ENCODE measurements at places on chromosomes 12 and 14.

DNA sequence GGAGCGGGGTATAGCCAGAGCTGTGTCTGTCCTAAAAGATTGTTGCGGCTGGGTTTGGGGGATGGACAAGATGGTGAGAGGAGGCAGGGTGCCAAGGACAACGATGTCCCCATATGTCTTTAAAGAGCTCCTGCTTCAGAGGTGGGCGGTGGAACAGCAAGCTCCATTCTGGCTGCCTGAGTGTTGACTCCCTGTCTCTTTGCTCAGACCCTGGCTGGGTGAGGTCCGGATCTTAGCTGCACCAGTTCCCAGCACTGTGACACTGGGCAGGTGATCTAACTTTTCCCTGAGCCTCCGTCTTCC, 8.3 kb upstream of the WSCD2 start:
- DNase-seq = no peak

DNA sequence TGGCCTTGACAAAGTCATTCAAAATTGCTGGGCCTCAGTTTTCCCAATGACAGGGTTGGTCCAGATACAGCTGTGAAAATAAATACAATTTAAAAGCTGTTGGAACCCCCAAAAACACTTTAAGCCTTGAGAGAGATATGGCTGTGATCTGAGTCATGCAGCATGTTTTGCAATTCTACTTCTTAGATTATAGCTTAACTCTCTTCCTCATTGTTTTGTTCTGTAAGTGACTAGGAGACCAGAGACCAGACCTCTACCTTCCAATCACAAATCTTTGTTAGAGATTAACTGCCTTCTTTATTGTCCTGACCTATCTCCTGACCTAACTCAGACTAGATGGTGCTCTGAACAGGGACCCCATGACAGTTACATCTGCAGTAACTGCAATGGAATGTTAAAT, 198.1 kb downstream of the STXBP6 start:
- no peak for DNase-seq

DNA sequence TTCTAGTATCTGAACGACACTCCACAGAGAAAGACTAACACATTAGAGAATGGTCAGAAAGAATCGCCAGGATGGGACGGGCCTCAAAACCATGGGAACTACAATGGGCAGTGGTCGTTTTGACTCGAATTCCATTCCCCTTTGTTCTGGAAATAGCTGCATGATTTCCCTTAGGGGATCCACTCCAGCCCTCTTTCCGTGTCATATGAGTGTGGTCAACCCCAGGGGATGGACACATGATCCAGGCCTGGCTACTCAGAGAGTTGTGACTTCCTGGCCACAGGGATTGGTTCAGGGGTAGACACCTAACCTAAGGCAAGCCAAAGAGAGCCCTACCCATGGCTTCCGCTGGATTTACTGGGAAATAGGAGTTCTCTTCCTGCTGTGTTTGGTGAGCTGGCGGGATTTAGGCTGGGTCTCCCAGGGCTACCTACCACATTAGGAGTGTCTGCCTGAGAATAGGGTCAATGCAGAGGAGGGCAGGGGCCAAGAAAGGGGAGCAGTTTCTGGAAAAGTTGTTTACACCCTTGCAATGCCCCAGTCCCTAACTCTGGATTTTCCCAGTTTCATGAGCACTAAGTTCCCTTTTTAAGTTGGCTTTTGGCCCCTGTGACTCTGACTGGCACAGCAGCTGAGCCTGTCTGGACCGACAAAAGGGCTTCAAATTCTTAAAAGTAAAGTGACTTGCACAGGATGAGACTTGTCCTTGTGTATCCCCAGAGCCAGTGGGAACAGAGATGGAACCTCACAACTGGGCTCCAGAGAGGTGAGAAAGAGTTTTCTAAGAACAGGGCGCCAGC, 28.1 kb upstream of the GPATCH2L start:
- DNase-seq = no peak

DNA sequence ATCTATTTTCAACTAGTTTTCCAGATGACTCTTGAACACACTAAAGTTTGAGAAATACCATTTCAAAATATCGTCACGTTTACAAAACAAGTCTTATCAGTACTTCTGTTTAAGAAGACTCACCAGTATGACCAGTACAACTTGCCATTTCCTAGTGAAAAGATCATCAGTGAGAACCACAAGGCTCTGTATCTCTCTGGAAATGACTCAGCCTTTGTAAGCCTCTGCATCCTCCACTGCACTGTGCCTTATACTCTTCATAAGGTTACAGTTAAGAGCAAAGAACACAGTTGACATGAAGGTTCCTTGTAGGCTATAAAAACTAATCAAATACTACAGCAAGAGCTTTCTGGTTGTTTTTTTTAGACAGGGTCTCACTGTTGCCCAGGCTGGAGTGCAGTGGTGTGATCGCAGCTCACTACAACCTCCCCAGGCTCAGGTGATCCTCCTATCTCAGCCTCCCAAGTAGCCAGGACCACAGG, 5.7 kb upstream of the VTI1B start:
- no peak for DNase-seq

DNA sequence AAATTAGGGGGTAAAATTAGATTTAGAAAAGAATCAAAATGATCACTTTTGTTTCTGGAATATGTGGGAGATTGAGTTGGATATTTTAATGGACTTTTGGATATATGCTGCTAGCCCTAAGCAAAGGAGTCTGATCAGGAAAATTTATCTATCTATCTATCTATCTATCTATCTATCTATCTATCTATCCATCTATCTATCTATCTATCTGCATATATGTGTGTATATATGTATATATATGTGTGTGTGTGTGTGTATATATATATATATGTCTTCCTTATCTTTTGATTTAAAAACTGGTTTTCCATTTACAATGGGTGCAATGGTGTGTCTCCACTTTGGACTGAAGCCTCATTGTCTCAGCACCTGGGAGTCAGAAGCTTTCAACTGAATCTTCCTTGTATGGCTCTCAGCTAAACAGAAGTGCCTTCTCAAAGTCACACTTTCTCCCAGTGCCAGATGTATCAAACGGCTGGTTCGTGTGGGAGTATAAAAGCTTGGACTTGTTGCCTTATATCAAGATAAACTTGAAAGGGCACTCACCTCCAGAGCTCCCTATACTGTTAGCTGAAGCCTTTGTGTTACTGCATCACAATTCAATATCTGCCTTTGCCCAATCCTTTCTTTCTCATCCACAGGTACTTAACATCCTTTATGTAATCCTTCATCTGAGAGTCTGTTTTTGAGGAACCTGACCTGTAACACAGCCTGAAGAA, 31.6 kb upstream of the CD69 start:
- no peak for DNase-seq

DNA sequence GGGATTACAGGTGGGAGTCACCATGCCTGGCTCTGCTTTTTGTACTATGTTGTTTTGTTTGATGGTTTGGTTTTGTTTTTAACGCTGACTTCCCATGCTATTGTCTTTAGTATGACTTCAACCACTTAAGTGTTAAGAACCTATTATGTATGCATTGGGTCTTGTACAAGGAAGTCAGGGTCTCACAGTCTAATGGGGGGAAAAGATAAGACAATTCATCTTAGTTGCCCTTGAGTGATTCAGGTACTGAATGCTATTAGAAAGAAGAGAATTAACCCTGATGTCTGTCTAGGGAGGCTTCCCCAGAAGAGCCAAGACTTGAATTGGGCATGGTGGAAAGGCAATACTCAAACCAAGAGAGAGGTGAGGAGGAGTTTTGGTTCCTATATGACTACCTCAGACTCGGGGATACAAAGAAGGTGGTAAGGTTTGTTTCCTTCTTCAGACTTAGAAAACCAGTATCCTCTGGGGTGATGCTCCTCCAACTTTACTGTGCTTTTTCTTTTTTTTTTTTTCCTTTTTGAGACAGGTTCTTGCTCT, 64.6 kb downstream of the SUSD6 start:
- DNase-seq = no peak

DNA sequence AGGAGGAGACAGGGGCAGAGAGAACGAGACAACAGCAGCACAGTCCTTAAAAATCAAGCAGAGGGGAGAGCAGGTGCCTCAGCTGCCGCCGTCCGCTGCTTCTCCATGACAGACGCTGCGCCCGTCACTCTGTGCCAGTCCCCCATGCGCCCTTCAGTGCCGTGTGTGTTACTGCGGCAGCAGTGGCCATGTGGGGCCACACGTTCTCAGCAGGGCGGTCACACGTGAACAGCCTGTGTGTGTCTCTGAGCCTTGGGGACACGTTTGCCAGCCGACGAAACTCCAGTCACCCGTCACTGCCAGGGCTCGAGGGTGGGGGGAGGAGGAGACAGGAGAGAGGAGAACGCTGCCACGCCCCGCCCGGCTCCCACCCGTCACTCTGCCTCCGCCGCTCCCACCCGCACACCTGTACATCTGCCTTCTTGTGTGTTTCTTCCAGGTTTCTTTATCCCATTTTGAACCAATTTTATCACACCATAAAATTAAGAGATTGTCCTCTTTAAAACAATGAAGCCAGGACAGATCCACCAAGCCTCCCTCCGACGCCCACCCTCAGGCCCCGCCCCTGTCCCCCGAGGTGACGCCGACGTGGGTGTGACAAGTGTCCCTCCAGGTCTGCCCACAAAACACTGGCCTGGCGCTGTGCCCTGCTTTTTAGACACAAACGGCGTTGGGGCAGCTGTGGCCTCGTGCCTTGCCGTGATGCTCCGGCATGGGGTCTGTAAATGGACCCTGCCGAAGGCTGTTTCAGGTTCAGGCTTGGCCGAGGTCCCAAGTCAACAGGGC, 58.2 kb downstream of the GALNT9 start:
- no peak for DNase-seq
